Ascending aorta (tissue), 2 donors: ENCODE measurements at places on chromosomes 7 and 10.
A peak's percentile ranks its signal among the peaks of the same experiment; 100 is the strongest.

GRCh38 chr7:8418629-8419245 lies 14.7 kb upstream of the NXPH1 start:
- no peaks in the 10 kb centered on the region for H3K36me3 ChIP-seq
- H3K27me3 ChIP-seq: no peaks in the 10 kb centered on the region
- no peaks in the 10 kb centered on the region for H3K4me1 ChIP-seq
- no peak overlapping the region for H3K27ac ChIP-seq

DNA sequence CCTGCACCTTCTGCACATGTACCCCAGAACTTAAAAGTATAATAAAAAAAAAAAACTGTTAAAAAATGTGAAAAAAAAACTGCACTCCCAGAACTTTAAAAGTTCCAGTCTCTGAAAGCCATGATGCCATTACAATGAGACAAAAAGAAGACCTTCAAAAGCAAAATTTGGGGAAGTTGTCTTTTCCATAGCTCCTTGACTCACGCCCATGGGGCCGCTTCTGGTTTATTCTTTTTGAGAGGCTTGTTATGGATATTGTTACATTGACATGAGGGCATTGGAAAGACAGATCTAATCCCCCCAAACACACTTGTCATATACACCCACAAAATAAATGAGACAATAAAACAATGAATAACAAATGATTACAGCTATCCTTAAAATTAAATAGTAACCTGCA lies 798 bp downstream of the BLNK start:
- peak overlapping the region; percentile 40 for H3K4me3 ChIP-seq
- no peaks in the 10 kb centered on the region for H3K27me3 ChIP-seq
- peaks cover 4% of the 10 kb centered on the region for H3K4me1 ChIP-seq
- DNase-seq: no peak
- no peaks in the 10 kb centered on the region for H3K36me3 ChIP-seq
- peak overlapping the region; percentile 60 for H3K27ac ChIP-seq

- H3K4me3 ChIP-seq: no peak overlapping the region
- no peak for DNase-seq
- no peaks in the 10 kb centered on the region for H3K27me3 ChIP-seq
- no peaks in the 10 kb centered on the region for H3K36me3 ChIP-seq
- no peak overlapping the region for H3K27ac ChIP-seq
These were observed 14.0 kb upstream of the IL6 start for GRCh38 chr7:22712999-22713398.

DNA sequence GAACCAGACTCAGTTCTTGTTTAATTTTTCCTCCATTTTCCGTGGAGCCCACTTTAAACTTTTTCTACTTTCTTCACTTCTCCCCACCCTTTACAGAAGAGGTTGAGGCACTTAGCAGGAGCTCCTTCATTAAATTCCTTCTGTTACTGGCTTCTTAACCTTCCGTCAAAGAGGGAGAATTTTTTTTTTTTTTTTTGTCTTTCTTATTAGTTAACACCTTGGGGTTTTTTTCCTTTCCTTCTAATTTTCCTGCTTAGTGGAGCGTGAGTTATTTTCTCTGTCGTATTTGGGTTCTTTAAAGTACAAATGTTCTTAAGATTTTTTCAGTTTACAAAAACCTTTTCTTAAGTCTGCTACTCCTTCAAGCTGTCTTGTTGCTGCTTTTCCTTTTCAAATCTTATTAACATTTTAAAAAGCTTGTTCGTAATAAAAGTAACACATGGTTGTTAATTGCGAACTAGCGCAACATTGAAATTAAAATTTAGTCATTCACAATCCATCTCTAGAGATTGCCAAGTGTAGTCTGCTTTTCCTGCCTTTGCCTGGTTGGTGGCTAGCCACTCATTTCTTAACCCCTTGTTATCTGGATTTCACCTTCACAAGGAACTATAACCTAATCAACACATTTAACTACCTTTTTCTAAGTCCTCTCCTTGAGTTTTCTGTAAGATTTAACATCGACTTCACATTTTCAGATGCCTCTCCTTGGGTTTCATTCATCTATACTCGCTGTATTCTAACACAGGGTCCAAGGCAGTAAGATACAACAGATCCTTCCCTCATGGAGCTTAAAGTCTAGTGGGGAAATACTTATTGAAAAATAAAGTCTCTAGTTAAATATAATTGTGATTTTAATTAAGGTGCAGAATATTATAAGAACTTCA lies 2.0 kb downstream of the BMPR1A start:
- H3K4me3 ChIP-seq: peak overlapping the region; percentile 96
- peak overlapping the region; percentile 100 for H3K27ac ChIP-seq
- H3K27me3 ChIP-seq: no peaks in the 10 kb centered on the region
- H3K36me3 ChIP-seq: no peaks in the 10 kb centered on the region
- peaks cover 5% of the 10 kb centered on the region for H3K4me1 ChIP-seq
- no peak for DNase-seq

- no peak for DNase-seq
- H3K36me3 ChIP-seq: no peaks in the 10 kb centered on the region
- peaks cover 8% of the 10 kb centered on the region for H3K4me1 ChIP-seq
- H3K4me3 ChIP-seq: no peak overlapping the region
- H3K27ac ChIP-seq: no peak overlapping the region
These were observed 129.3 kb upstream of the PHYHIPL start for GRCh38 chr10:59047180-59047579.

DNA sequence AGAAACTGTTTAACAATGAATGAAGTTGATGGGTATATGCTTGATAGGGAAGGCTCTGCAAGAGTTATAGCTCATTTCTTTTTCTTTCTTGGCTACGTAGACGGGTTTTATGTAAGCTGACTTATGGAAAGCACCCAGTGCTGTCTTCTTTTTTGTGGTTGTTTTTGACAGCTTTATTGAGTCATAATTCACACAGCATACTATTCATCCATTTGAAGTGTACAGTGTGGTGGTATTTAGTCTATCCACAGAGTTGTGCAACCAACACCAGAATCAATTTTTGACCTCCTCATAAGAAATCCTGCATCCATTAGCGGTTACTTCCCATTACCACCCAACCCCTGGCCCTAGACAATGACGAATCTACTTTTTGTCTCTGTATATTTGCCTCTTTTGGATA lies 240.6 kb upstream of the KIAA1217 start:
- no peak for DNase-seq
- H3K27ac ChIP-seq: no peak overlapping the region
- H3K4me1 ChIP-seq: no peaks in the 10 kb centered on the region
- no peaks in the 10 kb centered on the region for H3K36me3 ChIP-seq

DNA sequence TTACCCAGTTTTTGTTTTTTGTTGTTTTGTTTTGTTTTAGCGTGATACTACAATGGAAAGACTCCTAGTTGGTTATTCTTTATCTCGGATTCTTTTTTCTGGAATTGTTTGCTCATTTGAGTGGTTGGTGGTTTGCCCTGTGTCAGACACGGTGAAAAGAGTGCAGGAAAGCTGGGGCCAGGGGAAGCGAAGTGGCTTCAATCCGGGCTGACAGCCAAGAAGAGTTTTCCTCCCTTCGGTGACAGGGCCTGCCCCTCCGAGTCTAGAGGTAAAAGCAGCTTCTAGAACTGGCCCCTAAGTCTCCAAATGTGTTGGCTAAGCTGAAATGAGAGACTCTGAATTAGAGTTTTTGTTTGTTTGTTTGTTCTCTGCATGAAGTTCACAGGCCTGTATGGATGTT lies 5.7 kb upstream of the AP5Z1 start:
- H3K36me3 ChIP-seq: peaks cover 29% of the 10 kb centered on the region
- H3K27me3 ChIP-seq: no peaks in the 10 kb centered on the region
- no peak for DNase-seq
- no peak overlapping the region for H3K4me3 ChIP-seq

GRCh38 chr7:98458090-98458875 lies 57.4 kb upstream of the BAIAP2L1 start:
- DNase-seq: no peak
- no peaks in the 10 kb centered on the region for H3K4me1 ChIP-seq
- no peaks in the 10 kb centered on the region for H3K27me3 ChIP-seq
- no peak overlapping the region for H3K4me3 ChIP-seq

DNA sequence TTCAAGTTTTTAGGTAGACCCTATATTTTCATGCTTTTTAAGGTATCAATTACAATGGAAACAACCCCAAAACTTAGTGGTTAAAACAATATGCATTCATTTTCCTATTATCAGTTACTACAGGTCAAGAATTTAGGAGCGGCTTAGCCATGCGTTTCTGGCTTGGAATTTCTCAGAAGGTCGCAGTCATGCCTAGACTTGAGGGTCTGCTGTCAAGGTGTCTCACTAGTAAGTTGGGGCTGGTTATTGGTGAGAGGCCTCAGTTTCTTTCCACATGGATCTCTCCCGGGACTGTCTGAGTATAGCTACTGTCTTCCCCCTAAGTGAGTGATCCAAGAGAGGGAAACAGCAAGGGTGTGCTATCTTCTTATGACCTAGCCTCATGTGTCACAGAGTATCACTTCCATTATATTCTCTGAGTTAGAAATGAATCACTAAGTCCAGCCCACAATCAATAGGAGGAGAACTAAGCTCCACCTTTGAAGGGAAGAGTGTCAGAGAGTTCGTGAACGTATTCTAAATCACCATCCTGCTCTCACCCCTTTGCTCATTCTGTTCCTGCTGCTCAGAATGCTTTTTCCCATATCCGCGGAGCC lies 80.5 kb downstream of the RTKN2 start:
- no peak for DNase-seq
- no peaks in the 10 kb centered on the region for H3K27me3 ChIP-seq
- peaks cover 7% of the 10 kb centered on the region for H3K4me1 ChIP-seq
- no peaks in the 10 kb centered on the region for H3K36me3 ChIP-seq
- no peak overlapping the region for H3K4me3 ChIP-seq
- H3K27ac ChIP-seq: peak overlapping the region; percentile 17

GRCh38 chr10:78563314-78563713 lies 505.5 kb upstream of the ZMIZ1 start:
- no peaks in the 10 kb centered on the region for H3K27me3 ChIP-seq
- H3K27ac ChIP-seq: no peak overlapping the region
- no peak for DNase-seq
- H3K4me3 ChIP-seq: no peak overlapping the region

DNA sequence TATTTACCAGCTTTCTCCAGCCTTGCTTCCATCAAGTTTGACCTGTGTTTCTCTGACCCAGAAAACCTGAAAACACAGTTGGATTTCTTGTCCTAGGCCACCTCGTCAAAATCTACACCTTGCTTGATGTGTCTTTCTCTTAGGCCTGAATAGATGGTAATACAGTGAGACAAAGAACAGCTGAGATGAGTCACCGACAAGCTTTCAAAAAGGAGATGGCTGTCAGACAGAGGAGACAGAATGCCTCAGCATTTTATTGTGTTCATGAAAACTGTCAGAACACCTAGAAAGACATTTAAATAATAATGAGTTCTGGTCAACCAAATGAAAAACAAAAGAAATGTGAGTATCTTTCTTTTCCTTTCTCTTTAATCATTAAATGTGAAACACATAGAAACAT lies 119.7 kb upstream of the SORCS1 start:
- H3K36me3 ChIP-seq: no peaks in the 10 kb centered on the region
- no peak overlapping the region for H3K4me3 ChIP-seq
- DNase-seq: no peak

GRCh38 chr10:126921974-126922525 lies 16.8 kb downstream of the DOCK1 start:
- no peaks in the 10 kb centered on the region for H3K27me3 ChIP-seq
- peak overlapping the region; percentile 34 for H3K27ac ChIP-seq
- no peaks in the 10 kb centered on the region for H3K4me1 ChIP-seq
- no peak overlapping the region for H3K4me3 ChIP-seq
- H3K36me3 ChIP-seq: no peaks in the 10 kb centered on the region

GRCh38 chr7:14321947-14322346 lies 332.5 kb upstream of the ETV1 start:
- no peaks in the 10 kb centered on the region for H3K36me3 ChIP-seq
- no peaks in the 10 kb centered on the region for H3K4me1 ChIP-seq
- H3K27me3 ChIP-seq: no peaks in the 10 kb centered on the region
- H3K4me3 ChIP-seq: no peak overlapping the region
- no peak for DNase-seq
- H3K27ac ChIP-seq: no peak overlapping the region

- no peak for DNase-seq
- H3K36me3 ChIP-seq: no peaks in the 10 kb centered on the region
- H3K27me3 ChIP-seq: no peaks in the 10 kb centered on the region
- no peaks in the 10 kb centered on the region for H3K4me1 ChIP-seq
These were observed 63.0 kb downstream of the ZNF22 start for GRCh38 chr10:45063591-45064231.

DNA sequence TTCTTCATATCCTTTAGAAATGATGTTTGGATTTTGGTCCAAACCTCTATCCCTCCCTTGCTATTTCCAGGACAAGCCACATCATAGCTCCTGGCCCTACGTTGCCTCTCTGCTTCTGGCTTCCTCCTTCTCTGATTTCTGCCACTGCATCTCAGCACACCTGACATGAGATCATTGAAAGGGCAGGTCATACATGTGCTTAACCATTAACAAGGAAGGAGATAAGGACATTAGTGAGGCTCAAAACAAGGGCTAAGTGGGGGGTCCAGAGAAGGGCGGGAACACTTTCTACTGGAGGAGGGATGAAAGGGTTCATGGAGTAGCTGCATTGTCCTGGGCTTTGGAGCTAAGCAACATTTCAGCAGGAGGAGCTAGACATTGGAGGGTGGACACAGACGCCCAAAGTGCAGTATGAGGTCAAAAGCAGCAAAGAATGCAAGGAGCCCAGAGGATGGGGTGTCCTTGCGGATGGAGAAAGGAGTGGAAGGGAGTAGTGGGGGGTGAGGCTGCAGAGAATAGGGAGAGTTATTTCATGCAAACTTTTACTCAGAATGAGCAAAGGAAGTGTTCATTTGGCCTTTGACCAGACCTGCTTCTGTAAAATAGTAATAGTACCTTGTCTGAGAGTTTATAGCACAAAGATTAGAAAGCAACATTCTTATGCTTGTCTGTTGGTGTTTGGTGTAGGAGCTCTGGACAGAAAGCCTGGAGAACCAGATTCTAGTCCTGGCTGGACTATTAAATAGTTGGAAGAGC lies 102.4 kb upstream of the CREB5 start:
- H3K27me3 ChIP-seq: no peaks in the 10 kb centered on the region
- no peak overlapping the region for H3K4me3 ChIP-seq
- no peak overlapping the region for H3K27ac ChIP-seq
- H3K36me3 ChIP-seq: no peaks in the 10 kb centered on the region
- H3K4me1 ChIP-seq: no peaks in the 10 kb centered on the region
- DNase-seq: no peak

- no peak overlapping the region for H3K27ac ChIP-seq
- no peak for DNase-seq
- H3K27me3 ChIP-seq: no peaks in the 10 kb centered on the region
- H3K4me1 ChIP-seq: no peaks in the 10 kb centered on the region
These were observed 47.0 kb downstream of the RBM20 start for GRCh38 chr10:110691139-110691538.

DNA sequence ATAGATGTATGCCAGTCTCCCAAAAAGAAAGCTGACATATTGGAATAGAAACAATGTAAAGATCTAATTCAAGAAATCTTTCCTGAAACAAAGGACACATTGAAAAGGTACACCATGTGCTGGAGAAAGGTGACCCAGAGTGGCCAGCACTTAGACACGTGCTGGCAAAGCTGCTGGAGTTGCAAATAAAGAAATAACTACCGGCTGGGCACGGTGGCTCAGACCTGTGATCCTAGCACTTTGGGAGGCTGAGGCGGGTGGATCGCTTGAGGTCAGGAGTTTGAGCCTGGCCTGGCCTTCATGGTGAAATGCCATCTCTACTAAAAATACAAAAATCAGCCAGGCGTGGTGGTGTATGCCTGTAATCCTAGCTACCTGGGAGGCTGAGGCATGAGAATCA lies 35.9 kb downstream of the PKD1L1 start:
- no peak overlapping the region for H3K4me3 ChIP-seq
- no peaks in the 10 kb centered on the region for H3K36me3 ChIP-seq
- no peak overlapping the region for H3K27ac ChIP-seq
- H3K4me1 ChIP-seq: no peaks in the 10 kb centered on the region
- DNase-seq: no peak
